ENCODE measurements at places on chromosomes 3 and 15. TPM values are rescaled to one million over a fixed set of nuclear protein-coding genes. Genes with fewer than 3 reads are reported as not detected.

Gene ESYT3
- total RNA-seq, result 0.70 TPM

Gene SPATA12
- 0.44 TPM for total RNA-seq

Gene COL6A5
- total RNA-seq, result not detected

Gene CIP2A
- 15.0 TPM for total RNA-seq

Gene XCR1
- not detected for total RNA-seq

Gene FBLN2
- 2.1 TPM for total RNA-seq

Gene TRIM42
- total RNA-seq, result not detected

Gene PTPRG
- 2.2 TPM for total RNA-seq

Gene CCR5
- not detected for total RNA-seq

Gene SOX14
- not detected for total RNA-seq

Gene SEMA7A
- 1.5 TPM for total RNA-seq

Gene GOLGA8S
- total RNA-seq, result 0.18 TPM

Gene TP63
- 0.12 TPM for total RNA-seq

Gene DUOX2
- total RNA-seq, result 0.01 TPM

Gene CD96
- not detected for total RNA-seq

Gene THAP10
- 5.0 TPM for total RNA-seq

Gene CCR2
- not detected for total RNA-seq

Gene SPINT1
- 0.67 TPM for total RNA-seq

Gene HACD2
- 34.4 TPM for total RNA-seq

Gene ANKUB1
- not detected for total RNA-seq

Gene GP5
- total RNA-seq, result not detected

Gene GOLGA8M
- total RNA-seq, result not detected

Gene DAZL
- not detected for total RNA-seq

Gene GABRB3
- 76.9 TPM for total RNA-seq

Gene SCN5A
- total RNA-seq, result 1.0 TPM

Gene RAB6B
- 2.1 TPM for total RNA-seq

Gene ADGRG7
- total RNA-seq, result not detected

Gene SV2B
- total RNA-seq, result not detected

Gene SAMMSON
- total RNA-seq, result not detected

Gene GREM1
- 4.7 TPM for total RNA-seq

Gene CSTA
- total RNA-seq, result 0.43 TPM

Gene FAM174B
- 9.2 TPM for total RNA-seq

Gene SYNPR
- total RNA-seq, result not detected

Gene BTLA
- not detected for total RNA-seq

Gene PLCB2
- 0.72 TPM for total RNA-seq

Gene RNU5B-1
- total RNA-seq, result not detected

Gene CTXN2
- total RNA-seq, result not detected

Gene EXD1
- total RNA-seq, result 0.33 TPM

Gene ECE2
- not detected for total RNA-seq

Gene IL5RA
- total RNA-seq, result not detected

Gene RAD18
- 10.8 TPM for total RNA-seq

Gene ITGA11
- 7.0 TPM for total RNA-seq

Gene CAND2
- 0.45 TPM for total RNA-seq

Gene FEZF2
- not detected for total RNA-seq

Gene DUOX1
- not detected for total RNA-seq

Gene FRMD5
- 2.2 TPM for total RNA-seq

Data from A549 treated with GW870086 at 1 μM for 4 hours (cell line).